ENCODE measurements at places on chromosomes 12 and 14. TPM values are rescaled to one million over a fixed set of nuclear protein-coding genes. Genes with fewer than 3 reads are reported as not detected.

GRCh38 chr12:130240831-130241590 lies 78.7 kb downstream of the FZD10 start:
- DNase-seq = no peak

DNA sequence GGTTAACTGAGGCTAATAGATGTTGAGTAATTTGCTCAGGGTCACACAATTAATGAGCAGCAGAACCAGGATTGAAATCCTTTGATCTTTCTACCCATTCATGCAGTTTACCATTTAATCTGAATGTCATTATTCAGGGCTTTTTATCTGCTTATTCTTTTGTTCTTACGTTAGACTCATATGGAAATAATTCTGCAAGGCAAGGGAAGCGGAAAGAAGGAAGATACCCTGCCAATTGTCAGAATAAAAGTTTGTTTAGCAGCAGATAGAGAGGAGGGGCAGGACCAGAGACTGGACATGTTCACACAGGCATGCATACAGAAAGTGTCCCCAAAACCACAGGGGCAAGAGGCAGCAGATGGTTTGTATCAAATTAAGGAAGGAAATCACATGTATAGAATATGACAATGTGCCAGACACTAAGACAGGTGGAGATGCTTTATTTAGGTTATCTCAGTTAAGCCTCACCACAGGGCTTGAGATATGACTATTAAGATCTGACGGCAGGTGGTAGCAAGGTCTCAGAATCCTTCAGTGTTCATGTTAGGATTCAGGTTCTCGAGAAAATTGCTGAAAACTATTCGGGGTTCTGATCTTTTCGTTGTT lies 29.8 kb downstream of the BRMS1L start:
- no peak for DNase-seq

GRCh38 chr12:27762757-27763156 lies 17.3 kb upstream of the KLHL42 start:
- no peak for DNase-seq

The KLRG1 gene
- 1.9 TPM for total RNA-seq

The CCDC198 gene
- total RNA-seq = 27.4 TPM

Measured in left lobe of liver (tissue), 2 donors.